Esophagus squamous epithelium (tissue), 5 donors: ENCODE measurements at places on chromosomes 3 and 15.

GRCh38 chr3:58234516-58234931 lies 3.1 kb upstream of the ABHD6 start:
- DNase-seq: no peak

GRCh38 chr15:39885099-39885777 lies 34.8 kb downstream of the GPR176 start:
- DNase-seq: no peak

- DNase-seq: no peak
These were observed 16.6 kb upstream of the GCNT3 start for GRCh38 chr15:59594991-59595390.

- no peak for DNase-seq
These were observed 44.5 kb downstream of the IL17RD start for GRCh38 chr3:57120451-57121174.
